ENCODE measurements at places on chromosomes 11 and 22.

DNA sequence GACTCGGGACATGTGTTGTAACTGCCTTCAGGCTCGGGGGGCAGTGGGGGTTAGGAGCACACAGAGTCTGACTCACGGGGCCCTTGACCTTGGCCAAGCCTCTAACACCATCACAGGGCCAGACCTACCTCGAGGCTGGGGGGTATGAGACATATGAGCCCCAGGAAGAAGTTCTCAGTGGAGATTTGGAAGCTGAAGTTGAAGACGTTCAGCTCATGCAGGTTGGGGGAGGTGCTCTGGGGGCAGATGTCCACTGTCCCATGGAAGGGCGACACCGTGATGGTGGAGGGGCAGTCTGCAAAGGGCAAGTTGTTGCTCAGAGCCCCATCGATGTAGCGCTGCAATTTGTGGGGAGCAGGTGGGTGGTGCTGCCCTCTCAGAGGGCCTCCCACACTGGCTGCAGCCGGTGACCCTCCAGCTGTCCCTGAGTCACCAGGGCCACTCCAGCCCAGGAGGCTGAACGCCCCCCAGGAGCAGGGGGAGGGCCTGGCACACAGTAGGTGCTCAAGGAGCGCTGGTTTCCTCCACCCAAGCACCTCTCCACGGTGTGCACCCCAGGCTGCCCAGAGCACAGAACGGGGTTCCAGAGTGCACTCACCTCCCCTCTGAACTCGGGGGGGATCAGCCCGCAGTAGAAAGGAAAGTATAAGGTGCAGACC is 2.5 kb downstream of the PNPLA5 start:
- DNase-seq = no peak

- no peak for DNase-seq
Measured at GRCh38 chr11:121829159-121829643, 286.8 kb downstream of the BLID start.

DNA sequence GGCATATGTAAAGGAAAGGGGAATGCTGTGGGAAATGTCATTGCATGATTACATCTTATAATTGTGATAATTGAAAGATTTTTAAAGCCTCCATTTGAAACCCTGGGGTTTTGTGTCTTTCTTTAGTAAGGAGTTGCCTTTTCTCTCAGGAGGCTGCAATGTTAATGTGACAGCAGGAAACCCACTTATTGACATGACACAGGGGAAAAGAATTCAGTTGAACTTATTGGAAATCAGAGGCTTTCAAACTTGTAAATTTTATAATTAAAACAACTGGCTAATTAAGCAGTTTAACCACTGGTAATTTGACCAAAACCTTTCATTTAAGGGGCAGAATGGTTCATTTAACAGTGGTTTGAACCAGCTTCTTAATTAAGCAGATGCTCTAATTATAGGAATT is 31.2 kb downstream of the MRPL48 start:
- no peak for DNase-seq

- DNase-seq = no peak
Measured at GRCh38 chr11:125374398-125374797, 121.7 kb downstream of the FEZ1 start.

DNA sequence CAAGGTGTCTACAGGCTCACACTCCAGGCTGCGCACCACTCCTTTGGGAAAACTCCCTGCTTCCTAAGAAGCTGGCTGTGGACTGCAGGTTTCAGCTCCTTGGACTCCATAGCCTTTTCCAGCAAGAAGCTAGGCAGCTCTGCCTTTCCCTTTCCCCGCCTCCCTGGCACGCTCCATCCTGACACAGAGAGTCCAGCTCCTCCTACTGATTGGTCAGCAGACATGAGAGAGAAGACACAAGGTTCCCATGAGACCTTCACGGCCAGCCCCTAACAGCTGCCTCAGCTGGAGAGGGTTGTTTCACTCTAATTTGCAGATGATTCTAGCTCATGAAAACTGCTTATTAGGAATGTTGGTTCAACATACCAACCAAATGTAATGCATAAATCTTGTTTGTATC is 27.6 kb downstream of the TENM4 start:
- no peak for DNase-seq

- DNase-seq = no peak
Measured at GRCh38 chr11:3224401-3225057, 5.9 kb upstream of the MRGPRG start.

GRCh38 chr11:40188848-40189247 is 1270.6 kb downstream of the LRRC4C start:
- no peak for DNase-seq

DNA sequence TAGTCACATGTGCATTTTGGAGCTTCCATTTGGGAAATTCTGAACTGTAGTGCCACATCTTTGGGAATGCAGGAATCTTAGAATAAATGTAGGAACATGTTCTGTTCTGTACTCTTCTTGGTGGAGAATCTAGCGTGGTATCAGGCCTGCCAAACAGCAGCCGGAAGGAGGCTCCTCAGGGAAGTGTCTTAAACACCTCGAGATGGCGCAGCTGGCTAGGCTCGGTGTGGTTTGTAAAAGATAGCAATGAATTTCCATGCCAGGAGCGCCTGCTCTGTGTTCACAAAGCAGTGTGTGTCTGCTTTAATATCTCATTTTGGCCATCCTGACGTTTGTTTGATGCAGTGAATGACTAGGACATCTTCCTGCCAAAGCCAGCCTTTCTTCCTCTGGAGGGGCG is 145.1 kb downstream of the ATXN10 start:
- no peak for DNase-seq

DNA sequence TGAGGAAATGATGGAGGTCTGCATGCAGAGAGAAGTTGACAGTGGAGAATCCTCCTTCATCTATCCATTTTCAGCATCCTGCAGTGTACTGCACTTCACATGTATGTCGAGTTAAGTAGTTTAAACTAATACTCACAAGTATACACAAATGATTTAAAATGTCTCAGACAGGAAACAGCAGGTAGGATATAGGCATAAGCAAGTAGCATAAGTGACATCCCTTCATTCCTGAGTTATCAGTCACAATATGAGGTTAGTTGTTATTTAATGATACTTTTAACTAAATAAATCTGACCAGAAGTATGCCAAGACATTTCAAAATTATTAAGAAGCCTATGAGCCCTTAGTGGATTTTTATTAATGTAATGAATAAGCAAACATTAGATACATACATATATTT is 37.4 kb downstream of the MTMR2 start:
- no peak for DNase-seq

DNA sequence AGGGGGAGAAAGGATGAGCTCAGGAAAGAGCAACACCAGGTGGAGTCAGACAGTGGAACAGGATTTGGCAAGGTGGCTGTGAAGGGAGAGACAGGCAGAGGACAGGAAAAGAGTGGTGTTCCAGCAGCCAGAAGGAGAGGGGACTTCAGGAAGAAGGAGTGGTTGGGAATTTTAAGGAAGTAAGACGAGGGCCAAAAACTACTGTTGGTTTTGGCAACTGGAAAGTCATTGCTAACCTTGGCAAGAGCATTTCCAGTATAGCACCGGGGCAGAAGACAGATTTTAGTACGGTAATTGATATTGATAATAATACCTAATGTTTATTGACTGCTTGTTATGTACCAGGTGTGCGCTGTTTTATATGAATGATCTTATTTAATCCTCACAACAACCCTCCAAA is 15.4 kb upstream of the DDX6 start:
- DNase-seq = no peak

DNA sequence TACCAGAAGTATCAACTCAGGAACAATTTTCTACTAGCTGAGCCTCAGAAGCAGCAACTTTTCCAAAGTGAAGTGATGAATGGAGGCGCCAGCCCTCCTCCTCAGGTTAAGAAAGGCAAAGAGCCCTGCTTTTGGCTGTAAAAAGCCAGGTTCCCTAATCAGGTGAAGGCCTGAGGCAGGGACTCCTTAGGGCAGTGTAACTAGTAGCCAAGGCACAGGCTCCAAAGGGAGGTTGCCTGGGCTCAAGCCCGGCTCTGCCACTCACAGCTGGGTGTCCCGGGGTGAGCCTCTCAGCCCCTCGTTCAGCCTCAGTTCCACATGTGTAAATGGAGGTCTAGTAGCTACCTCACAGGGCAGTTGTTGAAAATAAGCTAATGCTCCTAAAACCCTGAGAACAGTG is 19.5 kb downstream of the TSKU start:
- peak; percentile 0 for DNase-seq

- DNase-seq = no peak
Measured at GRCh38 chr11:11743216-11743615, 98.6 kb upstream of the USP47 start.

All from natural killer cell (primary cell).